GM20000 (cell line): ENCODE measurements at places on chromosomes 7 and 10.

- no peak for DNase-seq
Measured at GRCh38 chr10:47370015-47370767, 13.9 kb downstream of the ZNF488 start.

DNA sequence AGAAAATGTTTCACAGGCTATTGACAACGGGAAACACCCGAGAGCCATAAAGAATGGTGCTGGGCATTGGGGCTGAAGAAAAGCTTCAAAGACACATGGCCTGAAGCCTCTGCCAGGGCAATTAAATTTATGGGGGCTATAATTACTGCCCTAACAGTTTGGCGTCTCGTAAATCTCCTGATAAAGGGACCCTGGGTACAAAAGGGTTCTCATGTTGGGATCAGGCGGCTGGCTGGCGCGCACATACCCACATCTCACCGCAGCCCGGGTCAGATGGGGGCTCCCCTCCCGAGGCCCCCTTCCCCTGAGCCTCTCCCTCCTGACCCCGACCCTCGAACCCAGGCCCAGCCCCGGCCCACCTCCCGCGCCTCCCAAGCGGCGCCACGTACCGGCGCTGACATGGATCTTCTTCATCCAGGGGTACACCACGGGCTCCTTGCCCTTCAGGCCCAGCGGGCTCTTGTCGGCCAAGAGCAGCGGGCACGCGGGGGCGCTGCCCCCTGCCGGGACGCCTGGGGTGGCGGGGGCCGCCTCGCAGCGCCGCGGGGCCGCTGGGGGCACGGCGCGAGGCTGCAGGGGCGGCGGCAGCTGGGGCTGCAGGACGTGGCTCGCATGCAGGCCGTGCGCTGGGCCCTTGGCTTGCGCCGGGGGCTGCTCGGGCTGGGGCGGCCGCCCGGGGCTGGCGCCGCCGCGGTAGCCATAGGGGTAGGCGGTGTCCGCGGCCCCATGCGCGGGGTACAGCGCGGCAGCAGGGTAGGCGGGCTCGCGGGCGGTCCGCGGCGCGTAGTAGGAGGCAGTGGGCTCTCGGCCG, 623 bp downstream of the HOXA4 start:
- no peak for DNase-seq

- DNase-seq: no peak
Measured at GRCh38 chr7:11170175-11170574, 196.5 kb downstream of the PHF14 start.

GRCh38 chr7:33053721-33054120, 8.9 kb downstream of the NT5C3A start:
- no peak for DNase-seq
